ENCODE measurements at places on chromosomes 11 and 22.

GRCh38 chr11:70883323-70883940, 368.9 kb downstream of the SHANK2 start:
- no peak for DNase-seq

DNA sequence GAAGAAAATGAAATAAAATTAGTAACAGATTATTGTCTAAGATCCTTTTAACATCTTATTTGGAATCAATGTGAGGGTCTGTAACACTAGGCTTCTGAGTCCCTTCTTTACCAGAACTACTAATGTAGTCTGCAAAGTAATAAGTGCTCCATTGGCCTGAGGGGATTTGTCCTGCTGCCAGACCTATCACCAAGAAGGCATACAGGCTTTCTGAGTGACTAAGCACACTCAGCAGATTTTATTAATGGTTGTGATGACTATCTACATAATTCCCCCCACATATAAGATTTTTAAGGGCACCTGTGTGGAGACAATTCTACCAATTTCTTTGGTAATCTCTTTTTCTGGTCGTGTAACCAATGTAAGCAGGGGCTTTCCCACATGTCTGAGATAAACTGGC, 365.0 kb upstream of the FAT3 start:
- DNase-seq = no peak

DNA sequence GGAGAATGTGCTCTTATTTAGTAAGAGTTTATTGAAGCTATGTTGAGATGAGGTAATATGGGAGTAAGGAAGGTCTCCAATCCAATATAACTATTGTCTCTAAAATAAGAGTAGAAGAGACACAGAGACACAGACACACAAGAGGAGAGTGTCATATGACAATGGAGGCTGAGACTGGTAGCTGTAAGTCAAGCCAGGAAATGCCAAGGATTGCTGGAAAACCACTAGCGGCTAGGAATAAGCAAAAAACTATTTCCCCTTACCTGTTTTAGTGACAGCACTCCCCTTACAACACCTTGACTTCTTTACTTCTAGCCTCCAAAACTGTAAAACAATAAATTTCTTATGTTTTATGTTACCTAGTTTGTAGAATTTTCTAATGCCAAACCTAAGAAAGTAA, 1652.8 kb downstream of the LRRC4C start:
- no peak for DNase-seq

- DNase-seq = peak; percentile 56
Measured at GRCh38 chr11:86460461-86461385, 86.0 kb downstream of the CCDC81 start.

GRCh38 chr11:69325446-69325845, 31.5 kb downstream of the MYEOV start:
- DNase-seq = no peak

DNA sequence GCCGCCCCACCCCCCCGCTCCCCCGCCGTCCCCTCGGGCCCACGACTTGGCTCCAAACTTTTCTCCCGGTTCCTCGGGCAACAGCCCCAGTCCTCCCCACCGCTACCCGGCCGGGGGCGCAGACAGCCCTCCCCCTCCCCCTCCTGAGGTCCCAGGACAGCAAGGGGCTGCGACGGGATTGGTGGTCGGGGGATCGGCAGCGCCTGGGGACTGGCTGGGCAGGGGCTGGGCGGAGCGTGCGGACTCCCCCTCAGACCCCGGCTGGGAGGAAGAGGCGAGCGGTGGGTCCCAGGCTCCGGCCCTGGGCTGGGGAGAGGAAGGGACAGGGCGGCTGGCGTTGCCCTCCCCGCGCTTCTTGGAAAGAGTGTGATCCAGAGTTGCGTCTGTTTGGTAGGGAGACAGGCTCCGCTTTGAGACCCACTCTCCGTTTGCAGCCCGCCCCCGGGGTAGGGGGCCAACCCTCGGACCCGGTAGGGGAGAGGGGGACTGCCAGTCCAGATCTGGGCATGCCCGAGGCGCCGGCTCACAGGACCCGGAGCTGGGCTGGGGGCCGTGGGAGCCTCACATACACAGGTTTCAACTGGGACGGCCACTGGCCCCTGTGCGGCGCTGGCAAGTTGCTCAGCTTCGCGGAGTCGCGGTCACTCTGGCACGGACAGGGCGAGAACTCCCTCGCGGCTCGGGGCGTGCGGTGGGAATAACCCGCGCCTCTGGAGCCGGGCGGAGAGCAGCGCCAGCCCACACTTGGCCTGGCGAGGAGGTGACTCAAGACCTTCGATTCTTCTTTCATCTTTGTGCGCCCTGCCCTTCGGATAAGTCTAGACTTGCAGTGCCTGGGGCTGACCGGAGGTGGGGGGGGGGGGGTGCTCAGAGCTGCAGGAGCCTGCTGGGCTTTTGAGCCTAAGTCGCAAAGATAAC, 999 bp downstream of the TSKU start:
- peak; percentile 90 for DNase-seq

DNA sequence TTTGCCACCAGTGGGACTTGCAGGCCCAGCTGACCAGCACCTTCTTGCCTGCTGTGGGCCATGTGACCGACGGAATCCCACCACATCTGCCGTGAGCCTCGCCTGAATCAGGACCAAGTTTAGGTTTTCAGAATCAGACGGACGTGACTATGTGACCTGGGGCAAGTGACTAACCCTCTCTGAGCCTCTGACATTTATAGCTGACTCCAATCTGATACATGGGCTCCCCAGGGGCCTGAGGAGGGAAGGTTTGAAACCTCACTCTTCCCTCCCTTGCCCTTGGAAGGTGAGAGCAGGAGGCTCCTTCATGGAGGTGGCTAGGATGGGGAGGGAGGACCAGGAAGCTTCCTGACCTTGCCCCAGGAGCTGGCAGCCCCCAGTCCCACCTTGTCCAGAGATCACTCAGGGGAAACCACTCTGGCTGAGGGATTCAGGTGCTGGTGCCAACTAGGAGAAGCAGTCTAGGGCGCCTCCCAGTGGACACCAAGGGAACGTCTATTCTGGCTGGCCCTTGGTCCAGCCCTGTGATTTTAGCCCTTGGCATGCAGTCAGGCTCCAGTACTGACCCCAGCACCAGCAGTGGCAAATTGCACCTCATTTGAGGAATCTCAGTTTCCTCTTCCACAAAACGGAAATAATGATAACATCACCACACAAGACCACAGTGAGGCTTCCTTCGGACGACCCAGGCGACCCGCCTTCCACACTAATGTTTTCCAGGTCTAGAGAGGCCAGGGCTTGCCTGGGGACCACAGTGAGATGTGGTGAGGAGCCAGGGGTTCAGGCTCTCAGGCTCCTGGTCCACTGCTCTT, 47.2 kb upstream of the SYT7 start:
- DNase-seq = peak; percentile 60

- DNase-seq = no peak
Measured at GRCh38 chr11:64790205-64791095, 12.1 kb upstream of the SF1 start.

Data from iris pigment epithelial cell (primary cell).